Renal cortex interstitium (tissue), 15 donors: ENCODE measurements at places on chromosomes 1 and 21. TPM values are rescaled to one million over a fixed set of nuclear protein-coding genes. Genes with fewer than 3 reads are reported as not detected.

Gene SLFNL1
- 0.97 TPM for polyA plus RNA-seq

DNA sequence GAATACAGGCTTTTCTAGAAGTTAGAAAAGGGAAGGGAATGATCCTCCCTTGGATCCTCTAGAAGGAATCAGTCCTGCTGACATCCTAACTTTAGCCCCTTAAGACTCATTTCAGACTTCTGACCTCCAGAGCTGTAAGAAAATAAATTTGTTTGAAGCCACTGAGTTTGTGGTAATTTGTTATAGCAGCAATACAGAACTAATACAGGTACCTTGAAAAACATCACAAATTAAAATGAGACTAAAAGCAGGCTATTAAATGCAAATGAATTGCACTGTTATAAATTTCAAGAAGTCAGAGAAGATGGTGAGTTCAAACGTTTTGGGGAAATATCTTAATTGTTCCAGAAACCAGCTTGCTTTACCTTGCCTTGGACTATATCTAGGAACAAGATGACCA lies 6.3 kb downstream of the LCA5L start:
- no peak for DNase-seq

DNA sequence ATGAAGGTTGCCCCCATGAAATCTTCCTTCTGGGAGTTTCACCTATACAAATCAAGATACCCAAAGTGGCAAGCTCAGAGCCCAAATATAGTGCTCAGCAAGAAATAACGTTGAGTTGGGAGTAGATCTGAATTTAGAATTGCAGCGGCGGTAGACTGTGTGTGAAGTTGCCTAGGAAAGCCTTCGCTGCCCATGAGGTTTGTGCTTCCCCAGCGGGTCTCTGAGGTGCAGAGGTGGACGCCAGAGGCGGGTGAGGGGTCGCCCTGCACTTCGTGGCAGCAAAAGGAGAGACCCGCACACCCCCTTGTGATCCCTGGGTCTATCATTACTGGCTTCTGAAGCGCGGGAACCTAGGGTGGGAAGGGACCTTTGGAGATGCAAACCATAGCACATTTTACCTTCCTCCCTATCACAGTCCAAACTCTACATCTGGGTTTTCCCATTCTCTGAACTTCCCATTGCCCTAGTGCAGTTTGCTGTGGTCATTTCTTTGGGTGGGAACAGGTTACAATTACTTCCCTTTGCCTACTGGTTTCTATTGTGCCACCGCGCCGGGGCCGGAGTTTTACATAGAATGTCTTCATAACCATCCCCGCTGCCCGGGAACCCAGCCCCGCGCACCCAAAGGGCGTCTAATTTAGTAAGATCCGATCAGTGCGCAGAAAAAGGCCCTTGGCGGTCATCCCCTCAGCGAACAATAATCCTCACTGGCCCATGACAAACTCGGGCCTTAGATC lies 5.2 kb downstream of the TBX15 start:
- DNase-seq, result no peak

GRCh38 chr1:33394770-33395169 lies 36.1 kb downstream of the PHC2 start:
- no peak for DNase-seq
